ENCODE measurements at places on chromosomes 16 and 17.

GRCh38 chr17:52648995-52649394, 490.5 kb upstream of the CA10 start:
- no peak for DNase-seq

DNA sequence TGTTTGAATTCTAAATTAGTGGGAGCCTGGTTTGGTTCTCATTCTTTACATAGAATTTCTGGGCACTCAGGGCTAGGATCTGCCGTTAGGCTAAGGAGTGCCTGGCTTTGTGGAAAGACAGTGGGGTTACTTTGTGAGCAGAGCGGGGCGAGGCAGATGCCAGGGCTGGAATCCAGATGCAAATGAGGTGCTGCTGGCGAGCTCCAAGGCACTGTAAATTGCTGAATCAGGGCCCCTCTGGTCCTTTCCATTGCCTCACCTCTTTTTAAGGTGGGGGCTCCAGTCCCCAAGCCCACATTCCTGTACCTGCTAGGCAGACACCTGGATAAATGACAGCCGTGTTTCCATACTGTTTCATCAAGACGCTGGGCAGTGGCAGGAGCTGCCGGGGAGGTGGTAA, 33.8 kb downstream of the PIPOX start:
- no peak for DNase-seq

DNA sequence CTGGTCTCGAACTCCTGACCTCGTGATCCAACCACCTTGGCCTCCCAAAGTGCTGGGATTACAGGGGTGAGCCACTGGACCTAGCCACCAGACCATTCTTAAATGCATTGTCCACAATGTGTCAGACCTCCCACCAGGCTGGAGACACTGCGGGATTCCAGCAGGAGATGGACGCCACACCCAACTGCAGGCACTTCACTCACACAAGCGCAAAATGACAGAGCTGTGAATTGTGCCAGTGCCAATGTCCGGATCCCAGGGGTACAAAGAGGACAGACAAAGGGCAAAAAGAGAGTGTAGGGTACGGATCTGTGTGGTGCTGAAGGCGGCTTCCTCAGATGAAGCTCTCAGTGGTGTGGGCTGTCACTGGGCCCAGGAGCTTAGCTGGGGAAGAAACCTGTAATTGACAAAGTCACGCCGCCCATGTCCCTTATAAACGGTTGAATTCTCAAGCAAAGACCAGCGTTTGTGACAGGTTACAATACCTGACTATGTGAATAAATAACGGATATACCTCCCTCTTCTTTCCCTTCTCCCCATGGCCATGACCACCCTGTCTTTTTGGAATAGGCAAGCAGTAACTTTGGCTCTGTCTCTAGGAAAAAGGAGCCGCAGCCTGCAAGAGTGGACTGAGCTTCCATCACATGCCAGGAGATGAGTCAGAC, 40.0 kb downstream of the HS3ST3A1 start:
- DNase-seq: no peak

DNA sequence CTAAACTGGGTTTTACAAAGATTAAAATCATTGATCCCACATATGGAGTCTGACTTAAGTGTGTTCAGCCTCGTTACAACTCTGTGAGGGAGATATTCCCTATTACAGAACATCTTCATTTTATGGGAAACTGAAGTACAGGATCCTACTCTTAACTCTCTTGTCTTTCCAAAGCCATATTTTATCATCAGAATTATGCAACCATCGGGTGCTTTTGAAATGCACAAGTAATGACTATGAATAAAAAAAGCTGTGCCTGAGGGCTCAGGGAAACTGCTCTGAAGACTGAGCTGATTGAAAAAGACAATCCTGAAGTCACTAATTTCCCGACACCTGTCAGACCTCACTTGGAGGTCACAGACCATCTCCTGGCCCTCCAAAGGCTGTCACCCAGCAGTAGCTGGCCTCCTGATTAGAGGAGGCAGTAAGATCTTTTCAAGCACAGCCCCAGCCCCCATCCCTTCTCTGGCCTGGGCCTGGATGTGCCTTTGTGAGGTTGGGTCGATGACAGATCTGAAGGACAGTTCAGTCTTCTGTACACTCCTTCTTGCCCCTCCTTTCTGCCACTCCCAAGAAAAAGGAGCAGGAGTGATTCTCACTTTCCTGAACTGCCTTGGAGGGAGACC, 5.6 kb downstream of the AKAP1 start:
- DNase-seq: no peak

DNA sequence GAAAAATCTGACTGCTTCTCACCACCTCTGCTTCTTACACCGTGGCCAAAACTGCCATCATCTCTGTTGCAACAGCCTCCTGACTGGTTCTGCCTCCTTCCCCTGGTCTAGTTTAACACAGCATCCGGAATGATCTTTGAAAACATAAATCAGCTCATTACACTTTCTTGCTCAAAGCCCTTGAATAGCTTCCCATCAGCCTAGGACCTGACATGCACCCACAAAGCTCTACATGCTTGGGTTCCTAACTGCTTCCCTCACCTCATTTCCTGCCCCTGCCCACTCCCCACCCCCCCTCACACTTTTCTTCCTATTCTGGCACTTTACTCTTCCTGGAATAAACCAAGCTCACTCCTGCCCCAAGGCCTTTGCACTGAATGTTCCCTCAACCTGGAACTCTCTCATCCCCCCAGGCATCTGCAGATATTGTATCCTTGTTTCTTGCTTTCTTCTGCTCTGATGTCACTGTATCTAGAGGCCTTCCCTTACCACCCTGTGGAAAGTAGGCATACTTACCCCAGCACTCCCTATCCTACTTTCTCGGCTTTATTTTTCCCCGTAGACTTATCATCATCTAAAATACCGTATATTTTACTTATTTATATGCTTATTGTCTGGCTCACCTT, 112.4 kb downstream of the FTO start:
- DNase-seq: no peak

GRCh38 chr16:23414731-23415130, 38.3 kb downstream of the COG7 start:
- DNase-seq: no peak

DNA sequence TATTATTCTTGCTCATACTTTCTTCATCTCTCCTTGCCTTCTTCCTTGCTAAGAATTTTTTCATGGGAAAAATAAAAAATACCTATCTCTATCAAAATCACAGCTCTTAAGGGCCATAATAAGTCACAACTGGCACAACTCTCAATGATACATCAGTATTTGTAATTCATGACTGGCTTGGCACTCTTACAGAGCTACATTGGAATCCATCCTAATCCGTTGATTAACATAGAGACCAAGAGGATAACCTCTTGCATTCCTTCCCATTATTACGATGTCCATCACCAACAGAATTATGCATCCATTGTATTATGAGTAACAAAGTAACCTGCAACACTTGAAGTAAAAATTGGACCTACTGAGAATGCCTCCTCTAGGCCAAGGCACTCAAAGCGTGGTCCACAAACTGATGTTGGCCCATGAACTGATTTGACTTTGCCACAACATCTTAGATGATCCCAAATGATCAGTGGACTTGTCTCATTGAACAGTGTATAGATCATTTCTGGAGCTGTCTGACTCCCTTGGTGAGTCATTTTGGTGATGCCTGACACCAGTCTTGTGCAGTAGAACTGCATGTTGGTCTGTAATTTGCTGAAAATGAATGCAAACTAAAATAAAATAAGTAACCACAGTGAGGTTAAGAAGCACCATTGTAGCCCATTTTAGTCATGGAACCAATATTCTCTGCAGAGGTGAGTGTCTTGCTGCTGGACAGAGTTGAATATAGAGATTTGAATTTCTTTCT, 163.2 kb downstream of the AXIN2 start:
- no peak for DNase-seq
